ENCODE measurements at places on chromosomes 1 and 21. TPM values are rescaled to one million over a fixed set of nuclear protein-coding genes. Genes with fewer than 3 reads are reported as not detected.

The UQCRHL gene
- polyA plus RNA-seq: 3.9 TPM

The OR2L8 gene
- not detected for polyA plus RNA-seq

The C8A gene
- polyA plus RNA-seq: not detected

The RORC gene
- polyA plus RNA-seq: 0.28 TPM

The INKA2 gene
- 0.77 TPM for polyA plus RNA-seq

Data from neural cell (in vitro differentiated cells).